IMR-90 (cell line): ENCODE measurements at places on chromosomes 1 and 21. TPM values are rescaled to one million over a fixed set of nuclear protein-coding genes. Genes with fewer than 3 reads are reported as not detected.

Gene SYT14
- 1.3 and 1.4 TPM in 2 replicates for total RNA-seq

Gene S100A7
- total RNA-seq: not detected in 2 replicates

Gene ZSWIM5
- total RNA-seq: under 0.01 TPM in 2 replicates

Gene ZNF496
- 8.9 and 11.7 TPM in 2 replicates for total RNA-seq

Gene PLA2G2C
- not detected in 2 replicates for total RNA-seq

Gene NEXN
- total RNA-seq: 5.2 and 10.3 TPM in 2 replicates

Gene LIN9
- 3.9 and 5.8 TPM in 2 replicates for total RNA-seq

Gene OR2L13
- total RNA-seq: not detected in 2 replicates

Gene TEX38
- not detected in 2 replicates for total RNA-seq

Gene PCSK9
- under 0.01 TPM in 2 replicates for total RNA-seq

Gene KRTAP12-2
- total RNA-seq: not detected in 2 replicates

Gene ZMYND12
- under 0.01 TPM in 1 of 2 replicates, not detected in the other for total RNA-seq

Gene ASTN1
- under 0.01 TPM in 1 of 2 replicates, not detected in the other for total RNA-seq

Gene RXFP4
- total RNA-seq: not detected in 2 replicates

Gene ANGPTL3
- not detected in 2 replicates for total RNA-seq

Gene NES
- total RNA-seq: 40.1 and 46.1 TPM in 2 replicates

Gene LCE3D
- total RNA-seq: not detected in 2 replicates

Gene TNN
- total RNA-seq: not detected in 2 replicates

Gene STIL
- total RNA-seq: 17.2 and 19.2 TPM in 2 replicates

Gene LRRC8B
- total RNA-seq: 1.4 and 1.8 TPM in 2 replicates

Gene OLFM3
- not detected in 2 replicates for total RNA-seq
